ENCODE measurements at places on chromosomes 7 and 10.
A peak's percentile ranks its signal among the peaks of the same experiment; 100 is the strongest.

- no peak for DNase-seq
Observed at GRCh38 chr7:123771256-123771655, 22.5 kb upstream of the WASL start.

- no peak for DNase-seq
Observed at GRCh38 chr7:134935701-134936100, 50.6 kb upstream of the AGBL3 start.

DNA sequence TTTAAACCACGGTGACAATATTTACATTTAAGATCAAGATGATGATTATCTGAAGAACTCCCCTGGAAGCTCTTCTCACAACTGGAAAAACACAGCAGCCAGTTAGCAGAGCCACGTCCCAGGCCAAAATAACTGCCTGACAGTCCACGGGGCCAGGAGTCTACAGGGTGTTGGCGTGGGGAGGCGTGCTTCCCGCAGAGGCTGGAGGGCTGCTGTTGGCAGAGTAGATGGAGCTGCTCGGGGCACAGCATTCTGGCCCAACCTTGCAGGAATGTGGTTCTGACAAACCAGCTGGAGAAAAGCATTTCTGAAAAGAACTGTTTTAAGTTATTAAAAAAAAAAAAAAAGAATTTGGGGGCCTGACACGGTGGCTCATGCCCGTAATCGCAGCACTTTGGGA lies 177.9 kb downstream of the EBF3 start:
- no peak for DNase-seq

GRCh38 chr7:42227936-42228591 lies 8.9 kb downstream of the GLI3 start:
- no peak for DNase-seq

DNA sequence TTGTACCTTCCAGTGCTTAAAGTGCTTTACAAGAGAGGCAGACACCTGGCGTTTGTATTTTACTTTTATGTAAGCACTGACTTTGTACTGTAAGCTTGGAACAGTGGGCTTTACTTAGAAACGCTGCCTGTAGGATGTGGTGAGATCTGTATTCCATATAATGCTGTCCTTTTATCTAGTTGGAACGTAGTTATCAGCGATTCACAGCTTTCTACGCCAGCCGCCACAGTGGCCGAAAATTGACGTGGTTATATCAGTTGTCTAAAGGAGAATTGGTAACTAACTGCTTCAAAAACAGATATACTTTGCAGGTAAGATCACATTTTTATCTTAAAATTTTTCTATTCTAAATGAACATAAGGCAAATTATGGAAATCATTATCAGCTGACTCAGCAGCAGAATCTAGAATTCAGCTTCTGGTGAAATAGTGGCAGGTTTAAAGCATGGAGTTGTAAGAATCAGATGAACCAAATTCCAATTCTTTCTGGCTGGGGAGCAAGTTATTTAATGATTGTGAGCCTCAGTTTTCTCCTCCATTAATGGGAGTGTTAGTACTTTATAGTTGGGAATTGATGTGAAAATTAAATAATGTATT lies 91.5 kb downstream of the CUL1 start:
- DNase-seq = no peak

- peak; percentile 62 for DNase-seq
Observed at GRCh38 chr7:44750921-44751571, 2.4 kb downstream of the ZMIZ2 start.

GRCh38 chr10:43138757-43139241 lies 554 bp downstream of the CSGALNACT2 start:
- DNase-seq = peak; percentile 69

DNA sequence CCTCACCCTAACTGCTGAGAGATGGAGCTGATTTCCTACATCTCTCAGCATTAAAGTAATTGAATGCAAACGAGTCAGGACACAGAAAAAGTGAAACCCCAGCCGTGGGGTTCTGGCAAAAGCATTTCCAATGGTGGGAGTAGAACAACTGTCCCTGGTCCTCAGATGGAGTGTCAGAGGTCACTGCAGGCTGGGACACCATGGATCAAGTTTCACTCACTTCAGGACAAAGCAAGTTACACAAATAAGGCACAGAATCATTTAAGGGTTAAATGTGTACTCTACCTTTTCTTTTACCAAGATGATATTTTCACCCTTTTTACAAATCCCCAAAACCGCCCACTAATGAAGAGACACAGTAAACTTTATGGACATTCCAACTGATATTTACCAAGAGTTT lies 607.8 kb downstream of the PARD3 start:
- DNase-seq = no peak

DNA sequence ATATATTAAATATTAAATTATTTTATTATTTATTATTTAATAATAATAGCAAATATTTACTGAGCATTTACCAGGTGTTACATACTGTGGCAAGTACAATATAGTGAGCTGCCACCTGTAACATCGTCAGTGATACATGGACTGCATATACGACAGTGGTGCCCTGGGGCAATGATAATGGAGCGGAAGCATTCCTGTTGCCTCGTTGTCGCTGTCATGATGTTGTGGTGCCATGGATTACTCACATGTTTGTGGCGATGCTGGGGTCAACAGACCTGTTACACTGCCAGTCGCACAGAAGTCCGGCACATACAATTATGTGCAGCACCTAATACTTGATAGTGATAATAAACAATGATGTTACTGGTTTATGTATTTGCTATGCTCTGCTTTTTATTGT lies 20.6 kb downstream of the CAMK1D start:
- no peak for DNase-seq

- DNase-seq = no peak
Observed at GRCh38 chr10:13862546-13863233, 275.9 kb downstream of the PRPF18 start.

- no peak for DNase-seq
Observed at GRCh38 chr7:7292085-7292484, 109.7 kb downstream of the C1GALT1 start.

DNA sequence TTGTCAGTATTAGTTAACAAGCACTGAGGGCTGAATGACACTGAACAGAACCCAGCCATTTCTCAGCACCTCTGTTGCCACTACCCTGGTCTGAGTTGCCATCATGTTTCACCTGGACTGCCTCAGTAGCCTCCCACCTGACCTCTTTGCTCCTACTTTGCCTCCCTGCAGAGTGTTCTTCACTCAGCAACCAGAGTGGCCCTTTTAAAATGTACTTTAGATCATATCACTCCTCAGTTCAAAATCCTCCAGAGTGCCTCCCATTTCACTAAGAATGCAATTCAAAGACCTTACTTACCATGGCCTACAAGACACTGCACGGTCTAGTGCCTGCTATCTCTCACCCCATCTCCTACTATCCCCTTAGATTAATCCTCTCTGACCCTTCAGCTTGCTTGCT lies 214.5 kb downstream of the AUTS2 start:
- no peak for DNase-seq

GRCh38 chr7:45704683-45705016 lies 130.5 kb downstream of the ADCY1 start:
- DNase-seq = no peak

DNA sequence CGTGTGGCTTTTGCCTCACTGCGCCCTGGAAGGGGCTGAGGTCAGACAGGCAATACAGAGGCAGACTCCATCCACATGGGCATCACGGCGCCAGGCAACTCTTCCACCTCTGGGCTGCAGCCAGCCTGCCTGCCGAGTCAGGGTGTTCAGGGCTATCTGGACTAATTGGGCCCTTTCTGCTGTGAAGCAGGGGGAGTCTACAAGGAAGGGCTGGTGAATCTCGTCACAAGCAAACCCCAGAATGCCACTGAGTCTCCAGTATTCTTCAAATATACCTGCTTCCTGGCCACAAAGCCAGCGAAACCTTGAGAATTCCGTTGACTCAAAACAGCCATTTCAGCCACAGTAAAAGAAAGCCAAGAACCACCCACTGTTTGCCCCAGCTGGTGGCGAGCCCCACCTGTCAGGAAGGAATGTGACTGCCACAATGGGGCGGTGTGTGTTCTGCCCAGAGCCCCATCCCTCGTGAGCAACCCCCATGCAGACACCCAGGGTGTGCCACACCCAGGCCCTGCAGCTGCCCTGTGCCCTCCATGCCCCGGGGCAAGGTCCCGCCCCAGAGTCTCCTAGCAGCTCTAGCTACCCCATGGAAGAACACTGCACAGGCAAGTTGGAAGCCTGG lies 117.3 kb downstream of the FAM53B start:
- peak; percentile 71 for DNase-seq

DNA sequence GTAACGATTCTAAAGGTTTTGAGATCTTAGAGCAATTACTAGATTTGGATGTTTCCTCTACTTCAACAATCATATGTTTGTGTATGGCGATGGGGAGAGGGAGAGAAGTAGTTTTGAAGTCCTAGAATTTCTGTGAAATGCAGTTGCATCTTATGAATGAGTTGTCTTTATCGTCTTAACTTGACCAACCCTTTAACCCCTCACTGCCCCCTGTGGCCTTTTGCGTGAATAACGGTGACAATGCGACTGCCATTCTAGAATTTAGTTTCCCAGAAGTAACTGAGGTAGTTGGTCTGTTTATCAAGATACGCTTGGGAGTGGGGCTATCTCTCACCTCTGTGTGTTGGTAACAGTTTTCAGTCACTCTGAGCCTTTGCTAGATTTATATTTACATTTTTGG lies 204.6 kb downstream of the HDAC9 start:
- DNase-seq = peak; percentile 2

DNA sequence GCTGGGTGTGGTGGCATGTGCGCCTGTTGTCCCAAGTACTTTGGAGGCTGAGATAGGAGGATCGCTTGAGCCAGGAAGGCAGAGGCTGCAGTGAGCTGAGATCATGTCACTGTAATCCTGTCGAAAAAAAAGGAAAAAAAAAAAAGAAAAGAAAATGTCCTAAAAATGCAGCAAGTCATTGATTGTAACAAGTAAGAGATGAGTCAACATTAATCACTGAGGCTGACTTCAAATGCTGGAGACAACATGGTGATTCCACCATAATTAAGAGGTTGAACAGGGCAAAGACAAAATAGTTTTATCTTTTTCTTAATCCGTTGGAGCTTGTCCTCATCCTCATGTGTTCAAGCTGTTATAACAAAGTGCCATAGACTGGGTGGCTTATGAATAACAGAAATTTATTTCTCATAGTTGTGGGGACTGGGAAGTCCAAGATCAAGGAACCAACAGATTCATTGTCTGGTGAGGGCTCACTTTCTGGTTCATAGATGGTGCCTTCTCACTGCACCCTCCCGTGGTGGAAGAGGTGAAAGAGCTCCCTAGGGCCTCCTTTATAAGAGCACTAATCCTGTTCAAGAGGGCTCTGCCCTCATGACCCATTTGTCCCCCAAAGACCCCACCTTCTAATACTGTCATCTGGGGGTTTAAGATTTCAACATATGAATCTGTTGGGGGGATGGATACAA lies 60.3 kb downstream of the TBXAS1 start:
- no peak for DNase-seq

- no peak for DNase-seq
Observed at GRCh38 chr10:28593811-28594210, 60.9 kb downstream of the WAC start.

DNA sequence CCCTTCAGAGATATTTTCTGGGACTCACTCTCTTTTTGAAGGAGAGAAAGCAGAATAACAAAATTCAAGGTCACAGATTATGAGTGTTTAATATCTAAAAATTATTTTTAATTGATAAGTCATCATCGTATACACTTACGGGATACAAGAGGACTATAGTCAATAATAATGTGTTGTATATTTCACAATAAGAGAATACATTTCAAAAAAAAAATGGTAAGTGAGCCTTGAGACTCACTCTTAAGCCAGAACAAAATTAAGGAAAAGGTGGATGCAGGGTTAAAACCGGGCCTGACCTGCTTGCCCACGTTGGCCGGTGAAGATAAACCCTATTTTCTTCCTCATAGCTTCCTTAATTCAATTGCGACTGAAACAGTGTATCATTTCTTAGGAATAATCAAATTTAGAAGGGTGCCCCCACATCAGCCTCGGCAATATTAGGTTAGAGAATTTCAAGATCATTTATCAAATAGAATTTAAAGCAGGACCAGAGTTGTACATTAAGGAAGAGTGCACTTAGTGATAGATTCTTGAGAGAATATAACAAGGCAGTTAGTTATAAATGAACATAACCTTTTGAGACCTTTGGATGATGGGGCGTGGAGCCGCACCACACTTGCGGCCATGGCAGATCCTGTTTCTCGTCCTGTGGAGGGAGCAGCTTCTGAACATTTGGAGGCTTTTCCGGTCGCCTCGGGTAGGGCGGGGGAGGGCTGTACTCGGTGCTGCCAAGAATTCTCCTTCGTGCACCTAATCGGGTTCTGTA lies 321.8 kb downstream of the PAXIP1 start:
- no peak for DNase-seq

DNA sequence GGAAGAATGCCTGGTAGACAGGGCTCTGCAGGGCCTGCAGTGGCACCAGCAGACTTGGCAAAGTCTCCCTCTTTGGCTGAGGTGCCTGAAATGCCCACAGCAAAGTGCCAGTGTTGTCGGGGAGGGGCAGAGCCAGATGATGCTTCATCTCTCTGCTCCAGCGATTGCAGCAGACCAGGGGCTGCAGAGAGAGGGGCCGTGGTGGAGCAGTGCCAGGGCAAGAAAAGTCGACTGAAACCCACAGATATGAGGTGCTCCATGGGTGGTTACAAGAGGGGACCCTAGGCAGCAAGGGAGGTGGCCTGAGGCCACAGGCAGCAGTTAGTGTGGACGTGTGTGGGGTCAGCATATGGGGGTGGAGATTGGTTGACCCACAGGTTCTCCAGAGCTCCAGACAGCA lies 123.5 kb upstream of the SHH start:
- DNase-seq = no peak

DNA sequence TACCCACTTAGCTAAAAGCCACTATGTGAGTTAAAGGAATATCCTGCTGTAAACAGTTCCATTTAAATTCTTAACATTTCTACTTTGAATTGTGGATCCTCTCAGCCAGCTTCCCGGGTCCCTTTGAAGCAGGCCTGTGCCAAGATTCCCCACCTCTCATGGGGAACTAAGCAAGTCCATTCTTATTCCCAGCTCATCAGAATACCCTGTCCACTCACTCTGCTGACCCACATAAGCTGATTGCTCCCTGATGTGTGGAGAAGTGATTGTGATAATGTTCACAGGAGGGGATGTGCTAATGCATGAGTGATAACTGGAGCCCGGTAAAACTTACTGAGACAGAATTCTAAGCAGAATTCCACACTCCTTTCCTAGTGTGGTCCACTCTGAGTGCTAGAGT lies 709.7 kb downstream of the CNTNAP2 start:
- no peak for DNase-seq

DNA sequence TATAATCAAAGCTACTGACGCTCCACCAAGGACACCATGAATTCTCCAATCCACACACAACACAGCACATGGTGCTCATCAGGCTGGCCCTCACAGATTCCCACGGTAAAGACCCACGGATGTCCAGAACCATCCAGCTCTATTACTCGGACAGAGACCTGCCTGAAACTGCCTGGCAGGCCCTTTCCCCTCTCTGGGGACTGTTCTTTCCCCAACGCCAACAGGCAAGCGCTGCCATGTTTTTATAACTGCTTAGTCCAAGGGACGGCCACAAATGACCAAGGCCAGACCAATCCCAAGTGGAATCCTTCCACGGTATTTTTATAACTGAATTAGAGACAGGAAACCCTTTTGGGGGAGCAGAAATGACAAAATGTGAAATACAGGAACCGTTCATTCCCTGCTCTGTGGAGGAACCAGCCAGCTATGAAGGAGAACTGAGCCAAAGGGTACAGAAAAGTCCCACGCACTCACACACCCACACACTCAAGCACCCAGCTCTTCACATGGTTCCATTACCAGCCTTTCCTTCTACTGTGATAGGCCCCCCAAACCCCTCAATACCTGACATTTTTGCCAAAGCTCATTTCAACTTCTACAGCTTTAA lies 4.1 kb downstream of the PIP4K2A start:
- DNase-seq = no peak

- DNase-seq = no peak
Observed at GRCh38 chr7:116021237-116021636, 9.3 kb downstream of the TFEC start.

Measured in activated CD4-positive, alpha-beta T cell treated with anti-CD3 and anti-CD28 coated beads, Interleukin-2, Interleukin-4, amounts not matched to agents 100 ng/mL and 50 ng/mL, durations not matched to agents 16 hours and 8 hours (primary cell).